Karpas-422 (cell line): ENCODE measurements at places on chromosomes 6 and 20.
A peak's percentile ranks its signal among the peaks of the same experiment; 100 is the strongest.

DNA sequence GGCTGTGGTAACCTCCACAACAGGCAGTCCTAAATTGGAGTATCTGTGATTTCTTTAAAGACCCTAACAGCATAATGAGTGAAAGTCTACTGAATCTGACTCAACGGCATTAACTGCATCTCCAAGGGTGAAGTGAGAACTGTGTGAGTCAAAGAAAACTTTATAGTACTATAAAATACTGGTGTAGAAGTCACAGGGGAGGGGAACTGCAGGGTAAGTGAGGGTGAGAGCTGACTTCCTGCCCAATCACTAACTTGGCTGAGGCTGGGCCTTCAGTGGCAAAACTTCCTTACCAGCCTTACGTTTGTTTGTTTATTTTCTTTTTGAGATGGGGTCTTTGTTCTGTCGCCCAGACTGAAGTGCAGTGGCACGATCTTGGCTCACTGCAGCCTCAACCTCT, 109.8 kb downstream of the PTPRK start:
- DNase-seq = no peak

GRCh38 chr20:41969656-41970055, 351.5 kb upstream of the CHD6 start:
- DNase-seq = no peak

- no peak for DNase-seq
Measured at GRCh38 chr6:79997728-79998127, 6.7 kb upstream of the TTK start.

GRCh38 chr6:9540126-9540525, 874.7 kb downstream of the TFAP2A start:
- DNase-seq = no peak

DNA sequence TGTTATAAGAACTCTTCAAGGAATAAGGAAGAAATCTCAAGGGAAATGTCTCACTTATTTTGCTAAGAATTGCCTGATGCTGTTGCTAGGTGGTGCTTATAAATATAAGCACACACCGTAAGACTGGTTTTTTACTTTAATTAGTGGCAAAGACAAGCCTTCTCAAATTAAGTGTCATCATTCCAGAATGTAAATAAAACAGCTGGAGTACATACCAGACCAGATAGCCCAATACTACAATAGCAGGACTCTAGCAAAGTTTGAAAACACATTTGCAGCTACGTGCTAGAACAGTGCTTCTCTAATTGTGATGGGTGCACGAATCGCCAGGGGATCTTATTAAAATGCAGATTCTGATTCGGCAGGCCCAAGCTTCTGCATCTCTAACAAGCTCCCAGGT, 6.8 kb downstream of the CNKSR3 start:
- DNase-seq = no peak

DNA sequence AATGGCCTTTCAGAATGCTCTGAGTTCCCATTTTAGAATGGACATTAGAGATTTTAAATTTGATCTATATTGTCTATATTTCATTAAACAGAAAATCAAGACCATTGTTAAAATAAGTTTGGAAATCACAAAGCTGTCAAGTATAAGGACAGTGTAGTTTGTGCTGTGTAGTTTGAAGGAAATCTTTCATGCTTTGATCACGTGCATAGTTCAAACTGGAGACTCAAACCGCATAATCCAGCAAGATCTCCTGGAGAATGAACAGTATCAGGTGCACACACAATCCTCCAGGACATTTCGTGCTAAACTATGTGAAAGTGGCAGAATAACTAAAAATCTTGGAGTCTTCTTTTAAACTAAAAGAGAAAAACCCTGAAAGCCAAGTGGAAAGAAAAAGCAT, 60.8 kb upstream of the TBXT start:
- DNase-seq = no peak

GRCh38 chr6:8570256-8570920, 135.0 kb upstream of the SLC35B3 start:
- no peak for DNase-seq

GRCh38 chr20:41631826-41632225, 13.6 kb upstream of the CHD6 start:
- DNase-seq = peak; percentile 49

DNA sequence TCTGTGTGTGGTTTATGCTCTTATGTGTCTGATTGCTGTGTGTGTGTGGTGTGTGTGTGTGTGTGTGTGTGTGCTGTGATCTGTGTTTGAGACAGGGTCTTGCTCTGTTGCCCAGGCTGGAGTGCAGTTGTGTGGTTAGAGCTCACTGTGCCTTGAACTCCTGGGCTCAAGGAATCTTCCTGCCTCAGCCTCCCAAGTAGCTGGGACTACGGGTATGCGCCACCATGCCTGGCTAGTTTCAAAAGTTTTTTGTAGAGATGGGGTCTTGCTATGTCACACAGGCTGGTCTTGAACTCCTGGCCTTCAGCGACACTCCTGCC, 3.4 kb upstream of the ZNF512B start:
- DNase-seq = no peak

DNA sequence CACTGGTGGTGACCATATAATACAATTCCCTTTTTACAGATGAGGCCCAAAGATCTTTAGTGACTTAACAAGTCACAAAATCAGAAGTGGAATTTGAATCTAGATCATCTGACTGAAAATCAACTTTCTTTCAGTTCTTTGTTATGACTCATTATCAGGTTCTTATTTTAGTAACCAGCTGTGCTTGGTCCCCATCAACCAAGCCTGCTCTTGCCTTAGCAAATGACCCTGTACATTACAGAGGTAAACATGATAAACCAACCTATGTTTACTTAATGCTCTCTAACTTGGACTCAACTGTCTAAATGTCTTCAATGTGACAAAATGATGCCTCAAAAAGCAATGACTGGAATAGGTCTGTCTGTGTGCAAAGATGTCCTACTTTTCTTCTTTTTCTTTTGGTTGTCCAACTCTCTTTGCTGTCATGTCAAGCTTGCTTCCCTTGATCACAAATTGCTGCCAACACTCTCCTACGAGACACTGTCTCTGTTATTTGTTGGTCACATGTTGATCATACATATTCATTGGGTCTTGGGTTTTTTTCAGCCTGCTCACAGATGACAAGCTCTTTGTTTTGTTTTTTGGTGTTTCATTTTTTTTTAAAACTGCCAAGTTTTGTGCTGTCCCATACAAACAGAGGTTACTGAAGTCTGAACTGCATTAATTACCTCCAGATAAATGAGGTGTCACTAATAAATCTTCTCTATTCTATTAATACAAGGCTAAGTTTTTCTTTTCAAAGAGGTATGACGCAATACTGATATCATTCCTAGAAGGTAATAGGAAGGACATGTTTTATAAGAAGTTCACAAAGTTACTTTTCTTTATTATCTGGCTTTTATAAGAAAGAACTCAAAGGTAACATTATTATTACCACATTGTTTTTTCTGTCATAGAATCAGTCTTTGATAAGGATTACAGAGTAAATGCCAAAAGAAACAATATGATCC, 62.2 kb upstream of the PLN start:
- DNase-seq = no peak

GRCh38 chr6:111959766-111960165, 86.5 kb upstream of the FYN start:
- no peak for DNase-seq

DNA sequence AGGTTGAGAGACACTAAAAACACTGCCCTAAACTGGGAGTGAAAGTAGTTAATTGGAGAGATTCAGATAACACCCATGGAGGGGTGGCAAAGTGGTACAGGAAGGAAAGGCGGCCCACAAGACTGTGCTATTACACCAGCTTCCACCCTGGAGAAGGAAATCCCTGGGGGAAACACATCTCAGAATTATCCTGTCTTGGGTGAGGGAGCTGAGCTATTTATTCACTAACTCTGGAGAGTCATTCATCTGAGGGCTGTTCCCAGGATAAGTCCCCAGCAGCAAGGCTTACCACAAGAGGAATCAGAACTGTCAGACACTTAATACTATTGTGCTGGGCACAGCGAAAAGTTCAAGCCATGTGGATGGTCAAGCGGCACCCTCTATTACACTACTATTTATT, 9.9 kb downstream of the TBCC start:
- no peak for DNase-seq

DNA sequence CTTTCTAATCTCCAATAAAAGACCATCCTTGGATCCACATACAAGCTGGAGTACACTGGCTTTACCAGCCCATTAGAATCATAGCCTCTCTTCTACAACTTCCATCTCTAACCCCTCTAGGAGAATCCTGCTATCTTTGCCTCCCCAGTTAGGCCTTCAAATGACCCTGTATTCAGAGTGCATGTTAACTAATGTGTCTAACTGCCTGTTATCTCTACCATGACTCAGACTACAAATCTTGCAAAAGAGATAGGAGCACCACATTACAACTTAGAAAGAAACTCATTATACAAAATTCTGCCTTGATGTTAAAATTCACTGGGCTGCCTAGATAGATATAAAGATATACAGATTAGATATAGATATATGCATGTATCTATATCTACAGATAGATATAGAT, 28.2 kb downstream of the GPR63 start:
- no peak for DNase-seq

DNA sequence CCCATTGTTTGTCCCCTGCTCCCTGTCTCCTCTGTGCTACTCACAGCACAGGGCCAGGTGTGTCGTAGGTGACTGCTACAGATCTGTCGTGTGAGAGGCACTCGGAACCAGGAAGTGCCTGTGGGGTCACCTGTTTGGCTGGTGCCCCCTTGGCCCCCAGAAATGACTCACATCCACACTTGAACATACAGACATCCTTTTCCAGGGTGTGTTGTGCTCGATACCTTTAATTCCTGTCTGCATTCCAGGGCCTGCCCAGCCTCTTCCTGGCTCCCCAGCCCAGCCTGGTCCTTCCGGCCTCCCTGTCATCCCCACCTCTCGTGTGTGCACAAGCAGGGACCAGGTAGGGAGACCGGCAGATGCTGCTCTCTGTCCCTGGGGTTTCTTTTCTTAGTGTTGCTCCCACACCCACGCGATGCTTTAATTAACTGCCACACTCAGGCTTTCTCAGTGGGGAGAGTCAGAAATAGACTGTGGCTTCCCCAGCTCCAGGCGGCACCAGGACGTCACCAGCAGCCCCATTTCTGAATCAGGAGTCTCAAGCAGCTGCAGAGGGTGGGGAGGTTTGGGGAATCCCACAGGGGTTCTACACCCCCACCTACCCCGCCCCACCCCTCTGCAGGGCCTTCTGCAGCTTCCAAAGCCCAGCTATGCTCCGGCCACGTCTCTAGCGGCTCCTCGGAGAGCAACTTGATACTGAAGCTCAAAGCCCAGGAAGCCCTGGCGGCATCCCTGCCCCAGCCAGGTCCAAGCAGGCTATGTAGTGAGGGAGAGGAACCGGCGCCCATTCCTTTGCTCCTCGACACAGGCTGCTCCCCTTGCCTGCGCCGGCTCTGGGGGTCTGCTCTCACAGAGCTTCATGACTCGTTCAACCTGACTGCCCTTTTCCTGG, 102.2 kb downstream of the SYCP2 start:
- no peak for DNase-seq

GRCh38 chr6:71259888-71260604, 28.6 kb upstream of the OGFRL1 start:
- DNase-seq = no peak

DNA sequence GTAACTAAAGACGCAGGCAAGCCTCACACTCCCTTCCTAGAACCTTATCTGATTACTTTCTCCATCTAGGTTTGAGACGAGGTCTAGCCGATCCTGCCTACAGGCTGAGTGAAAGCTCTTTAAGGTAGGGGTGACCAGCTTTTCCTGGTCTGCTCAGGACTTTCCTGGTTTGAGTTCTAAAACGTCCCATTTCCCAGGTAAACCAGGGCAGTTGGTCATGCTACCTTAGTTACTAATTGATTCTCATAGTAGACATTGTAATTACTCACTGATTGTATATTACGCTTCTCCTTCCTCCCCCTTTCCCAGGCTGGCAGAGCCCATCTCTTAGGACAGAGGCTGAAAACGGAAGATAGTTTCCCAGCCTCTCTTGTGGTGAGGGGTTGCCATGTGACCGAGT, 27.9 kb upstream of the RSPO4 start:
- DNase-seq = no peak

- DNase-seq = peak; percentile 68
Measured at GRCh38 chr6:46378882-46379416, 112.3 kb downstream of the RCAN2 start.

GRCh38 chr6:45469663-45470062, 91.9 kb upstream of the SUPT3H start:
- no peak for DNase-seq

GRCh38 chr6:18601516-18602020, 214.4 kb downstream of the RNF144B start:
- DNase-seq = no peak

DNA sequence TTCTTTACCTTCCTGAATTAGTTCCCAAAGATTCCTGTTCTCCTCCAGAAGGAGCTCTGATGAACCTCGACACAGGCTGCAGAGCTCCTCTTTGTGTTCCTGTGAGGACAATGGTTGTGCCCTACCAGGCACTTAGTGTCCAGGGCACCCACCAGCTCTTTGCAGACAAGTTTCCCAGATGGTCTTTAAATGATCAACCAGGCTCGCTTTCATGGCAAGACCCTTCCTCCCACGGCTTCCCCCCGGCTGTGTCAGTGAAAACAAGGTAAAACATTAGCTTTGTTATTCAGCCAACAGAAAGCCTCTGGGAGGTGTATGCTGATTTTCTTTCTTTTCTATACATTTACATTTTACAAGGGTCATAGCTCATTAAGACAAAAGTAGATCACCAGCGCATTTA, 32.3 kb upstream of the CNKSR3 start:
- DNase-seq = no peak

DNA sequence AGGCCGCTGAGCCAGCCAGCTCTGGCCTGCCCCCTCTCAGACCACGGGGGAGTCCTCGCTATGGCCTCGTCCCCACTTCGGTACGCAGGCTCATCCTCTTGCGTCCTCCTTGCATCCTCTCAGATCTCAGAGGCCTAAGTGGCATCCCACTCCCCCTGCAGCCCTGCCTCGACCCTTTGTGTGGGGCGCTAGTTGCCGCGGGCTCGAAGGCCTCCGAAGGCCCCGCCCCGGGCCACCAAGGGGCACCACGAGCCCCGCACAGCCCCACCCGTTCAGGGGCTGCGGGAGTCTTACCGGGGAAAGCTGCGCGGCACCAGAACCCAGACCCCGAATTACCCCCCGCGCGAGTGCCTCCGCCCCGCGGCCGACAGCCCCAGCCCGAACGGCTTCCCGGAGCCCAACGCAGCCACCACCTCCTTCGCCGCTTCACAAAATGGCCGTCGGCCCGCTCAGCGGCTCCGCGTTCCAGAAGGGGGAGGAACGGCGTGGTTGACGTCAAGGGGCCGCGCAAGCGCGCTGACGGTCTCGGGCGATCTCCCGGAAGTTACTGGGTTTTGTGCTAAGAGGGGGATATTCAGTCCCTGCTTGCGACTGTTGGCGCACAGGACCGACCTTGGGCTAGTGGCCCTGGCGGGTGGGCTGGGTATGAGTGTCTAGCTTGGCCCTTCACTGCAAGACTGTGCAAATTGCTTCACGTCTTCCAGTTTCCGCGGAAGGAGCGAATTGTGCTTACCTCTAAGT, at the start of the genes CPNE1 and RBM12:
TSS of gene CPNE1 (minus strand) at position 435 of the 741 bp plus-strand sequence. CDS start 31,977 bp downstream, outside the sequence.
TSS of gene RBM12 (minus strand) at position 435 of the 741 bp plus-strand sequence. CDS start 9,578 bp downstream, outside the sequence.
- DNase-seq = peak; percentile 97

GRCh38 chr6:131136021-131136786, 937 bp downstream of the AKAP7 start:
- no peak for DNase-seq

- no peak for DNase-seq
Measured at GRCh38 chr6:7425808-7426190, 36.2 kb downstream of the RIOK1 start.

- DNase-seq = no peak
Measured at GRCh38 chr6:136788069-136788902, 4.0 kb downstream of the MAP3K5 start.
